ENCODE measurements at places on chromosomes 12 and 14.

DNA sequence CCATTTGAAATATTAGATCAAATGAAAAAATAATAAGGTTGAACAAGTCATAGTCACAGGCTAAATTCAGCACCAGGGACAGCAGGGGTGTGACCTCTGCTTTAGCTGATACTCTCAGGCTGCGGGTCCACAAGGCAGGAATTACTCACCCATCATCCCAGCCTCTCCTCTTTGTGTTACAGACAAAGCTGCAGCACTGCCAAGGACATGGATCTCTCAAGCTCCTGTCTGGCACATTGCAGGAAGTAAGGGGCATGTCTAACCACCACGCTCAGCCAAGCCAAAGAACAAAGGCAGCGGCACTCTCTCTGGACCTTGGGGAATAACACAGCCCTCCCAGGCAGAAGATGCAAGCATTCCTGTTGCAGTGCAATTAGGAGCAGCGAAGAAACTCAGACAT is 783.8 kb downstream of the VRK1 start:
- ATAC-seq = no peak

DNA sequence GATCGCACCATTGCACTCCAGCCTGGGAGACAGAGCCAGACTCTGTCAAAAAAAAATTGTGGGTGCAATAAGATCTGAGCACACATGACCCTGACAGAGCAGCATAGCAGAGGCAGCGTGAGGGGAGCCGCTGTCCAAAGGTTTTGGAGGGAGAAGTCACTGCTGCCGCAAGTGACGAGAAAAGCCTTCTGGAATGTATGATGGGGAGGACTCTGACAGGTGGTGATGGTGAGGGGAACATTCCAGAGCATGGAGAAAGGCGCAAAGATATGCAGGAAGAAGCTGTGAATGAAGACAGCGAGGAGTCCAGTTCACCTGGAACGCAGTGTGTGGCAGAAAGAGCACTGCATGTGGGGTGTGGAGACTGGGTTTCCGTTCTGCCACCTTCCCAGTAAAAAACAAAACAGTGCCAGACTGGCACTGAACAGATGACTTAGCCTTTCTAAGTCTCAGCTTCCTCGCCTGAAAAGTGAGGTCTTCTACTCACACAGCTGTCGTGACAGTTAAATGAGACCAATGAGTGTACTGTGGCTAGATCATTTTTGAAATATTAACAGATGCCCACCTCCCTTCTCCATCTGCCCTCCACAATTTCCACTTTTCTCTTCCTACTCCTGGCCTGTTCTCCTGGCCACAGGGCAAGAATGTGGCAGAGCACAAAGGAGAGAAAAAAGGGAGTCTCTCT is 53.4 kb upstream of the PTHLH start:
- no peak for ATAC-seq

DNA sequence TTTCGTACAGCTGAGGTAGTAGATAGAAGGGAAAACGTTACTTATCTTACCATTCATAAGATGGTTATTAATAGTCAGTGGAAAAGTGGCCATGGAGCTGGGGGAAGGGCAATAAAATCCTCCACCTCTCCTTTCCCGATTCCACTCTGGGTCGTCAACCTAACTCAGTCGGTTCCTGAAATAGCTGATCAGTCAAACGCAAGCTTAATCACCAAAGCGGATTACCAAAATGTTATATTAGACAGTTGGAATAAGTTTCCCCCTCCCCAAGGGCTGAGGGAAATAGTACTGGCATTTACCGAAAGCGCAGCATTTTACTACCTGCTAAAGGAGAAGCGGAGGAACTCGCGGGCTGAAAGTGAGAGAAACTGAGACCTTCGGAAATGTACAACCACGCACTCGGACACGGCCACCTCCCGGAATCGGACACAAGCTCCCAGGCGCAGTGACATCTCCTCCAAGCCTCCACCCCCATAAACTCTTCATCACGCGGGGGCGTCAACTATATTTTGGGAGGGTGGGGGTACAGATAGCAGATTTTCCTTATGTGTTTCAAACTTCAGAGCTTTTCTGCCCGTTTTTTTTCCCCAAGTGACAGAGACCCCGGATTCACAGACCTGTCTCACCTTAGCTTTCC is 1.2 kb downstream of the PPM1H start:
- ATAC-seq = no peak

GRCh38 chr12:21638054-21638891 is 19.4 kb downstream of the LDHB start:
- ATAC-seq = no peak

DNA sequence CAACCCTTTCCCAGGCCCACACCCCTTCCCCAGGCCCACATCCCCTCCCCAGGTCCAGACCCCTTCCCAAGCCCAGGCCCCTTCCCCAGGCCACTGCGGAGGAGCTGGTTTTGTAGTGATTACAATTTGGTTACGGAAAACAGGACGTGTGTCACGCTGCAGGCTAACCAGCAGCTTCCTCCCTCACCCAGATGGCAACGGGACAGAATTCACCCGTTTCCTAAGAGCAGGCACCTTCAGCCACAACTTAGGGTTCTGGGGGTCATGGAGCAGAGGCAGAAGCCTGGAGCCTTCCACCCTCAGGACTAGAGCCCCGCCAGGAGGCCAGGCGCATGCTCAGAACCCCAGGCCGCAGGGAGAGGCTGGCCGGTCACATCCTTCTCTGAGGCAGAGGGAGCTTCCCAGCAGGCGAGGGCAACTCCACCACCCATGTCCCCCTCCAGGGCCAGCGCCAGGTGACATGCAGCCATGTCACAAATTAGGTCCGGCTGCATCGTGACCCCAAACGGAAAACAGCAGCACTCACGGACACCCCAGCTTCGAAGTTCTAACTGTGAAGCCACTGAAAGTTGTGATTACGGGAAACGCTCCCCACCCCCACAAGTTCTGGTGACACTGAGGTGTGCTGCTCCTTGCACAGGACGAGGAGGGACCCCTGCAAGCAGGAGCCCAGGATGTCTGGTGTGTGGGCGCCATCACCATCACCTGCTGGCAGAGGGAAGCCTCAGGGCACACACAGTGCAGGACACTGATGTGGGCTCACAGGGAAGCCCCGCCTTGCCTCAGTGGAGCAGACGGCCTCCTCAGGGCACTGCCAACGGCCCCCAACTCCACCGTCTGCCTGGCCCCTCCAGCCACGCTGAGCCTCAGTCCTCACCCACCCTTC is 7.7 kb downstream of the BRF1 start:
- no peak for ATAC-seq

DNA sequence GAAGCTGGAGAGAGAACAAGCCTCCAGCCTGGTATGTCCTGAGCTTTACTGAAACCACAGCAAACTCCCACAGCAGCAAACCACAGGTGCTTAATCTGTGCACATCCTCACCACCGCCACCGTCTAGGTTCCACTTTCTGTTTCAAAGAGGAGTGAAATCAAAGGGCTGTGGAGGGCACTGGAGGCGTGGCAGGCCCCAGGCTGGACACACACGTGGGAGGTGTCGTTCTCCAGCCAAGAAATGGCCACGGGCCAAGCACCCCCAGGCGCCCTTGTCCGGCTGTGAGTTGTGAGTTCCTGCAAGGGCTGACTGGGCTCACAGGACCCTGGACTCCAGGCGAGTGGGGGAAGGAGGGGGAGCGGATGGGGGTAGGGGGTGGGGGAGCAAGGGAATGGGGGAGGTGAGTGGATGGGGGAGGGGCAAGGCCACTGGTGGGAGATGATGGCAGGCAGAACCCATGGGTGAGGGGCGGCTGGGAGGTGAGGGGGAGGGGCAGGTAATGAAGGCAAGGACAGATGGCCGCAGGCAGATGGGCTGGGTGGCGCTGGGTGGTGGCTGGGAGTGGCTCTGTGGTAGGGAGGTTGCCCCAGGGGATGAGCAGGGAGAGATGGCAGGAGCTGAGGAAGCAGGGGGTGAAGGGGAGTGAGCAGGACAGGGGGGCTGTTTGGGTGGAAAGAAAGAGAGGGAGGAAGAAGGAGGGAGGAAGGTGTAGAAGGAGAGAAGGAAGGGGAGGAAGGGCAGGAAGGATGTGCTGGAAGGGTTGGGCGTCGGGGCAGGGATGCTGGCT is 86.7 kb downstream of the NCOR2 start:
- ATAC-seq = no peak

GRCh38 chr12:110775997-110776396 is 33.3 kb upstream of the PPP1CC start:
- ATAC-seq = no peak

DNA sequence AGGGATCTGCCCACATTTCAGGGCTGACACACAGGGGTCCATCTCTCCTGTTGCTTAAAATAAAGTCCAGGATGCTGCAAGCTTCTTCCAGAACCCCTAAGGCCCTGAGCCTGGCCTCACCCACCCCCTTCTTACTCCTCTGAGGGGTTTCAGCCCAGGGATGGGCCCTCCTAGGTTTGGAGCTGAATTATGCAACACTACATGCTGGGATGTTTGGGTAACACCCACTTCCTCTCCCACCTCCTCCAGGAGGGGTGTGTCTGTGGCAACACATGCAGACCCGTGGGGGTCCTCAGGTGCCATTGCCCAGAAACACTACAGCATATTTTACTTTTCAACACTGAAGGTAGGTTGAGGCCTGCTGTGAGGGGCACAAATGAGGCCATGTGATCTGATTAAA is 5.4 kb downstream of the FBLN5 start:
- ATAC-seq = no peak

DNA sequence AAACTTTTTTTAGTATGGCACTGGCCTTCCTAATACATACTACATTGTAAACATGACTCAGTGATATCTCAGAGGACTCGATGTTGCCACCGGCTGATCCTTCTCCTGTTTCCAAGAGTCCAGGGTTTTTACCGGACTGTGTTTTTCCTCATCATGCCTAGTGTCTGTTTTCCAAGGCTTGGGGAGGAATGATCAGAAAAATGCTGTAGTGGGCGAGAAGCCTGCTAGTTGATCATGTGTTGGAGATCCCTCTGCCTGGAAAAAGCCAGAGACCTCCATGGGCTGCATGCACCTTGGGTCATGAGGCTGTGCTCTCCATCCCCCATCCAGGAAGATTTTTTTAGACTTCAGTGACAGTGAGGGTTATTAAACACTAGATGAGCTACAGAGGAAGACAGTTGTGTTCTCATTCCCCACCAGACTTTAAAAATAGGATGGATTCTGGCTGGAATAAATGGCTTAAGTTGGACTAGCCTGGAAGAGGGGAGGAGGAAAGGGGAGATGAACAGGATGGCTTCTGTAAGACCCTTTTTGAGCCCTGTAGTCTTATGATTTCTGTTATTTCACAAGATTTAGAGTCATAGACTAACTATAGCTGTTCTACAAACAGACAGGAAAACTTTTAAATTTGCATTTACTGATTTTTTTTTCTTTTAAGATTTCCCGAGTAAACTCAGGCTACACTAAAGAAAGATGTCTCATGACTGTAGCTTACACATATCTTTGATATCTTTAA is 145.7 kb downstream of the SAMD4A start:
- no peak for ATAC-seq

DNA sequence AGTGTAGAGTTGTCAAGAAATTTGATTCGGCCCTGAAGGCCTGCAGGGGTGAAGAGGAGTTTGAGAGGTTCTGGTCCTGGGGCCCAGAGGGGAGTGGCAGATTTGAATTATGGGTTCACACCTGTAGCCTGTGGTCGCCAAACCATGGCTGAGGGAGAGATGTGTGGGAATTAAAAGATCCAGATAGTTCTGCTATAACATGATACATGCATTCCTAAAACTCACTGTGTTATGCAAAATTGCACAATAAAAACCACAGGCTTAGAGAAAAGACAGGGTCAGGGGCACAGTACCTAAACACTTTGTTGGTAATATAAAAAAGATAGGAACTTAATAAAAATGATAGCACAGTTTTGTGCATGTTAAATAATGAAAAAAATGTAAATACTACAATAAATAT is 106.2 kb downstream of the TMEM30B start:
- no peak for ATAC-seq
